ENCODE measurements at places on chromosomes 12 and 14.

- DNase-seq = no peak
Observed at GRCh38 chr12:117064596-117064995, 34.6 kb downstream of the TESC start.

- DNase-seq = no peak
Observed at GRCh38 chr14:99562856-99563748, 40.9 kb downstream of the CCDC85C start.

GRCh38 chr12:54273981-54274380 lies 5.9 kb downstream of the CBX5 start:
- DNase-seq = no peak

DNA sequence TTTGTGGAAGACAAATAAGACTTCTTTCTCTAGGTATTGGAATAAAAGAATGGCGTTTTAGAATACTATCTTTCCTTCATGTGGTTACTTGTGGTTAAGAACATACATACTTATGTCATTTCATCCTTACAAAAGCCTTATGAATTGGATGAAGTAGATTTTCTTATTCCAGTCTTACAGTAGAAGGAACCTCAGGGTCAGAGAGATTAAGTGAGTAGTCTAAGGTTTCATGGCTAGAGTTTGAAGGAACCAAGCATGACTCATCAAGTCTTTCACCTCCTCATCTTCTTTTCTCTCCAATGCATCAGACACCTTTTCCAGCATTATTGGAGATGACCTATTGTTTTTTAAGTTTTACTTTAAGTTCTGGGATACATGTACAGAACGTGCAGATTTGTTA lies 92.9 kb upstream of the NEDD1 start:
- DNase-seq = peak; percentile 18

- no peak for DNase-seq
Observed at GRCh38 chr14:82009076-82009475, 475.4 kb upstream of the SEL1L start.

GRCh38 chr14:99516871-99517642 lies 35.8 kb downstream of the CCNK start:
- no peak for DNase-seq

GRCh38 chr12:46470975-46471374 lies 98.4 kb upstream of the SLC38A2 start:
- no peak for DNase-seq

- DNase-seq = no peak
Observed at GRCh38 chr12:28870839-28871440, 278.1 kb upstream of the FAR2 start.

GRCh38 chr12:113231235-113232088 lies 10.2 kb downstream of the TPCN1 start:
- DNase-seq = peak; percentile 80

DNA sequence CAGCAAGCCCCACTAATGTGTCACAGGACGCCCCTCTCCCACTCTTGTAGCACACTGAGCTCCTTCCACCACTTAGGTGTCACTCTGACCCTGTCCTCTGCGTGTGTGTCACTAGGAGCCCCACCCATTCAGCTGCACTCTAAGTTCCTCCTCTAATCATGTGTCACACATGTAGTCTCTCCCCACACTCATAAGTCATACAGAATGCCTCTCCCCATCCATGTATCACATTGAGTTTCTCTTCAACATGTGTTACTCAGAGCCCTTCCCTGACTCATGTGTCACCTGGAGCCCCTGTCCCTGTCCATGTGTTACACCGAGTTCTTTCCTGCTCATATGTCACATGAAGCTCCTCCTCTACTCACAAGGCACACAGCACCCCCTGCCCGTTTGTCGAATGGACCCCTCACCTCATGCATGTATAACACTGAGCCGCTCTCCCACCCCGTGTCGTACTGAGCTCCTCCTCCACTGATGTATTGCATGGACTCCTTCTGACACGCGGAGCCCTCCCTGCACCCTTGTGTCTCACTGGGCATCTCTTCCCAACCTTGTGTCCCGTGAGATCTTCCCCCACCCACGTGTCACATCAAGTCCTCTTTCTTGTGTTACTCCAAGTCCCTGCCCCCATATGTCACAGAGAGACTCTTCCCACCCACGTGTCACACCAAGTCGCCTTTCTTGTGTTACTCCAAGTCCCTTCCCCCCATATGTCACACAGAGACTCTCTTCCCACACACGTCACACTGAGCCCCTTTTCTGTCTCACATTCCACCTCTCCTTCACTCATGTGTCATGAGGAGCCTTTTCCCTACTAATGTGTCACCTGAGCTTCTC lies 31.0 kb downstream of the RTL1 start:
- peak; percentile 14 for DNase-seq

GRCh38 chr12:16358878-16359277 lies 11.4 kb downstream of the MGST1 start:
- no peak for DNase-seq

DNA sequence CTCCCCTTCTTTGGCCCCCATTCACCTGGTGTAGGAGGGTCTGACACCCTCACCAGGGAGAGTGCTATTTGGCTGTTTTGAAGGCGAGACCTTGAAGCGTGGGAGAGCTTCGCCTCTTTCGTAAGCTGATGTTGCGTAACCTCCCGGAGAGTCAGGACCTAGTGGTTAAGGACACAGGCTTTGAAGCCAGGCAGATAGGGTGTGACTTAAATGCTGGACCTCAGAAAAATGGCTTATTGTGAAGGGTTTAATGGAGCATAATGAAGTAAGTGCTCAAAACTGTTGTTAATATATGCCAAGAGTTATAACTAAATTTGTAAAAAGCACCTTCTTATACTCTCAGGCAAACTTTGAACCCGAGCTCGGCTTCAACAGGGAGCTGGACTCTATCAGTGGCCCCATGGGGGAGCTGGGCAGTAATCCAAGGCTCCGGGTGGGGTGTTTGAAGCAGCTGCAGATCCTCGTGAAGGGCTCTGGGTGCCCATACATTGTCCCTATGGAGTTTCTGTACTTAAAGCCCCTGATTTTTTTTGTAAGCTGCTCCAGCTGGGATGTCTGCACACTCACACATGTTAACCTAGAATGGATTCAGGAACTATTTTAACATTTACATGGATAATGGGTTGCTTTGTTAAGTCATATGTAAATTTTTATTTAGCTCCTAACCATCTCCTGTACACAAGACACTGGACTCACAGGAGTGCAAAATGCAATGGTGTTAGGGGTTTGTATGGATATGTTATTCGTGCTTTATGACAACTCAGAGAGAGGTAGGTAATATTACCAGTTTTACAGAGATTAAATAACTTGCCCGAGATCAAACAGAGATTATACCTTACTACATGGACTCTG lies 26.0 kb downstream of the PPFIBP1 start:
- DNase-seq = peak; percentile 96

GRCh38 chr12:107229827-107230226 lies 136.5 kb upstream of the CRY1 start:
- no peak for DNase-seq

DNA sequence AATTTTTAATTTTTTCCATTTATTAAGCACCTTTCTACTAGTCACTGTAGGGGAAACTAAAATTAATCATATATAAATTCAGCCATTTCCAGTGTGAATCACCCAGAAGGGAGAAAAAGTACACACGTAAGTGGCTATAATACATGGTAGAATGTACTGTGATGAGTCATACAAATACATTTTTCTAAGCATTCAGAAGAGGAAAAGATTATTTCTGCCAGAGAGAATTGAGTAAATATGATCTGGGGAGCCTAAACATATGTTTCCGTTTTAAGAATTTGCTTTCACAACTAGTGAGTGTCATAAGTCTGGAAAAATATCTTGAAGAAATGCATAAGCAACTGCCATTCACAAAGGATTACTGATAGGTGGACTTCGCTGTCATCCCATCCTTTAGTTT lies 102.8 kb downstream of the TGFB3 start:
- peak; percentile 85 for DNase-seq

DNA sequence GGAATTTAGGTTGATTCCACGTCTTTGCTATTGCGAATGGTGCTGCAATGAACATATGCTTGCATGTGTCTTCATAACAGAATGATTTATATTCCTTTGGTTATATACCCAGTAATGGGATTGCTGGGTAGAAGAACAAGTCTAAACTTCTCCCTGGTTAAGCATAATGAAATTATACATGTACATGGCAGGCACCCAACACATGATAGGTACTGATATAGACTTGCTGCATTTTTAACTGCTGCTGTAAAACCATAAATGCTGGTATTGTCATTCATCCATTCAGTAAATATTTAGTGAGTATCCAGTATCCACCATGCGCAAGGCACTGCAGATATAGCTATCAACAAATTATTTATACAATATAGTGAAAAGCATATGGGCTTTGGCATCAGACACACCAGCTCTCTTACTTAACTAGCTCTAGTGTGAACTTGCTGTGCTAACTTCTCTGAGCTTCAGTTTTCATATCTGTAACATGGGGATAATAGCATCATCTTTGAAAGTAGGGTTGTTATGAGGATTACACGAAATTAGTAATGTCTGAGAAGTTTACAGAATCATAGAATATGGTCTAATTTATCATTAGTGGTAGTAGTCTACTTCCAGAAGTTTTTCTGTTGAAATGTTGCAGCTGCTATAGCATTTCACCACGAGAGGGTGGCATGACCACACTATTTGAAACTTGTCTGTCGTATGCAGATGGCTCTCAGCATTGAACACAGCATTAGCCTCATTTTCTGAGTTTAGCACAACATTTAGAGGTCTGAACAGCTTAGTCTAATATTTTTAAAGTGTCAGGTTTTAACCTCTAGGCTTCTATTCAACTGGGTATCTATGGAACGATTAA lies 32.0 kb upstream of the SEL1L start:
- DNase-seq = peak; percentile 16

- no peak for DNase-seq
Observed at GRCh38 chr12:29146196-29146595, 2.9 kb upstream of the FAR2 start.

- no peak for DNase-seq
Observed at GRCh38 chr14:71324767-71325272, 417.6 kb downstream of the PCNX1 start.

- peak; percentile 61 for DNase-seq
Observed at GRCh38 chr12:98725476-98726247, 80.6 kb downstream of the APAF1 start.

- DNase-seq = no peak
Observed at GRCh38 chr12:6899837-6900519, 4.6 kb upstream of the LRRC23 start.

GRCh38 chr12:25051656-25052195 lies 102.8 kb upstream of the BCAT1 start:
- DNase-seq = no peak

DNA sequence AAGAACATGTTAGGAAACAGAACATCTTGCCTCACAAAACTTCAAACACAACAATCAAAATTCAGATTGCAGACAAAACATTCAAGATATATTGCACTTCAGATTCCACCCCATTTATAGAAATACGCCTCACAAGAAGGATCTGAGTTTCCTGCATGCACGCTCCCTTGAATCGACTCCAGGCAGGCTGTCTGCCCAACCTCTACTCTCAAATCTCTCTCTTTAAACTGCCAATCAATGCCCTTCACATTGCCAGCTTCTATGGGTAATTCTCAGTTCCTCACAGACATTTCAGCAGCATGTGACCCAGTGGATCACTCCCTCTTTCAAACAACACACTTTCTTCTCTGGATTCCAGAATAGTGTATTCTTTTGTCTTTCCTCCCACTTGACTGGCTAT lies 184.1 kb downstream of the PRKD1 start:
- DNase-seq = no peak
